ENCODE measurements at places on chromosomes 7 and 10.

- DNase-seq = no peak
Observed at GRCh38 chr10:2543142-2543886, 524.0 kb upstream of the PFKP start.

DNA sequence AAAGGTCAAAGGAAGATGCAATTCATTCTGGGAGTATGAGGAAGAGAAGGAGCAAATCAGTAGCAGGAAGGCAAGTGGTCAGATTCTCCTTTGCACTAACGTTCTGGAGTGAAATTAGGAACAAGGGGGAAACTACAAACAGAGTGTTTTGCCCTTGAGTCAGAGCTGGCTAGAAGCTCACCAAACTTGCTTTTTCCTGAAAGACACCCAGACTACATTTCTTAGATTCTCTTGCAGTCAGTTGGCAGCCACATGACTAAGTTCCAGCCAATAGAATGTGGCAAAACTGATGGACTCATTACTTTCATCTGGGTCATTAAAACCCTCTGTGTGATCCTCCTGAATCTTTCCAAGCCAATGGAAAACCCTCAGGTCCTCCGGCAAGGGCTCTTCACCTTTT is 18.6 kb upstream of the DLX5 start:
- DNase-seq = peak; percentile 49

- DNase-seq = no peak
Observed at GRCh38 chr7:138954545-138955475, 26.4 kb downstream of the KIAA1549 start.

DNA sequence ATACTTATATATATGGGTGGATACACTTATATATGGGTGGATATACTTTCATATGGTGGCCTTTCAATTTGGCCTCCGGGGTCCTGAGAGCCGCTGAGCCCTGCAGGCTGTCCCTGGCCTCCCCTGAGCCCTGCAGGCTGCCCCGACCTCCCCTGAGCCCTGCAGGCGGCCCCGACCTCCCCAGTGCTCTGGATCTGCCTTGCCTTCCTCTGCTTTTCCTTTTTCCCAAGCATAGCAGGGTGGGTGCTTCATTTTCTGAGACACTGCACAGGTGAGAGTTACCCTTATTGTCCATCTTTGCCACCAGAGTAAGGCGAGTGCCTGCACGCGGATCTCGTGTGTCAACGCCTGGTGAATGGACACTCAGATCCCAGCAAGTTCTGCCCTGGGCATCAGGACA is 106.6 kb downstream of the VIPR2 start:
- no peak for DNase-seq

- no peak for DNase-seq
Observed at GRCh38 chr10:126904516-126904817, 761 bp upstream of the DOCK1 start.

- DNase-seq = no peak
Observed at GRCh38 chr10:132162021-132162531, 24.7 kb upstream of the DPYSL4 start.

DNA sequence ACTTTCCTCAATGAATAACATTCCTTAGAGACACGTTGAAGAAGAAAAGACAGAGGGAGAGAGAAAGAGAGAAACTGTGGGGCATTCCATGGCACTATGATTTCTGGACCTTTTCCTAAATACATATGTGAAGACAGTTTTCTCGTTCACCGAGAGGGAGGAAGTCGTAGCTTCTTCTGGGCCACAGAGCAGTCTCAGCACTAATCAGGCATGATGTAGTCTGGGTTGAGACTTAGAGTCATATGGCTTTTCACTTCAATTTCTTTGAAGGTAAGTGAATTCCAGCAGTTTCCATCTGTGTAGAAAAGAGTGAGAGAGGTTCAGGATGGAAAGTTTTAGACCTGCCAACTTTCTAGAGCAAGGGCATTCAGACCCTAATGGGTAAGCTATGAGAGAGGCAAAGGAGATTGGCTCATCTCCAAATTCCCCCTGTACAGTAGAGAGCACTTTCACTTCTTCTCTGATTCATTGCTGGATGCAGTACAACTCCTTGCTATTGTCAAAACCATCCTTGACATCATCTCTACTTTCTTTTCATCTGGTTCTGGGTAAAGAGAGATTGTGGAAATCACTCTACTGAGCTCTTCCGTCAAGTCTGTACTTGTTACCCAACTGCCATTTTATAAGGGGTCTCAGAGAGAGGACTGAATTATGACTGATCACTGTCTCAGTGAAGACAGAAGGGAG is 31.5 kb upstream of the OR9A4 start:
- DNase-seq = no peak

DNA sequence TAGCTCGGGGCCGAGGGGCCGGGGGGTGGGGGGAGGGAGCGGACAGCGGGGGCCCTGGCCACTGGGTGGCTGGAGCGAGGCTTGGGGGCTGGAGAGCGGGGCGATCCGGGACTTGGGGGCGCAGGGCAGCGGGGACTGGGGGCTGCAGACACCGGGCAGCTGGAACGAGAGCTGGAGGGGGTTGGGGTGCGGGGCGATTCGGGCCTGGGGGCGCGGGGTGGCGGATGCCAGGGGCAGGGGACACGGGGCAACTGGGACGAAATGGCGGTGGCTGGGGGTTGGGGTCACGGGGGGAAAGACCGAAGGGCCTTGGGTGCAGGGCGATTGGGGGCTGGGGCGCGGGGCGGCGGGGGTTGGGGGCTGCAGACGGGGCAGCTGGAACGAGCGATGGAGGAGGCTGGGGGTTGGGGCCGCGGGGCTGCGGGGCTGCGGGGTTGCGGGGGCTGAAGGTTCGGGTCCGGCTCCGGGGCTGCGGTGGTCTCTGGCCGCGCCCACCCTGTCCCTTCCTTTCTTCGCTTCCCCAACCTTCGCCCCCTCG is 590 bp downstream of the COL26A1 start:
- DNase-seq = no peak

DNA sequence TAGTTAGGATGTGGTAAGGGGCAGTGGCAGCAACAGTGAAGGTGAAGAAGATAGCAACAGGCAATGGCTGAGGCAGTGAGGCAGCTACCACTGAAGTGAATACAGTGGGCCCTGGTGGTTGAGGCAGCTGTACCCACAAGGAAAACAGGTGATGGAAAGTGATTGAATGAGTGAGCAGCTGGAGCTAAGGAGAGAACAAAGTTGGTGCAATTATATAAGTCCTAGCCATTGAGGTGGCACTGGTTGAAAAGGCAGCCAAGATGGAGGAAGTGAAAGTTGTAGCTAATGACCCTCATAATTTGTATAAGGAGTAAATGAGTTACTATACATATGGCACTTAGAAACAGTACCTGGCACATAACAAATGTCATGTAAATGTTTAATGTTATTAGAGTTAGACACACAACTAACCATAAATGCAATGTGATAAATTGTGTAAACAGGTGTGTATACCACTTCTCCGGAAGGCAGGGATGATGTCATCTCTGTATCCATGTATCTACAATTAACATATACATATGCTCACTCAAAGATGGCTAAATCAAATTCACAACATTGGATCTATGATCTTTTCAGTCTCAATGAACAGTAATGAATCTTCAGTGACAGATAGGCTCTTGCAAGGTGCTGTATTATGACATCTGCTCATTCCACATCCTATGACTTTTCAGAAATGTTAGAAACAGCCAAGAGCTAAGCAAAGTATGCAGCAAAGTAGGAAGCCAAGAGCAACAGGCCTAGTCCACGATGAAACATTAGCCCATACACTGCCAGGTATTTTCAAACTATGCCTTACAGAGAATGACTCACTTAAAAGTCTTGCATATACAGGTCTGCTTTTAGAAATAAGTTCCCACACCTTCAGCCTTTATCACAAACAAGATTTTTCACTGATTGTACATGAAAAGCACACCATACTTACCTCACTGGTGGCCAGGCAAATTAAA is 10.7 kb downstream of the XPNPEP1 start:
- DNase-seq = peak; percentile 91

- no peak for DNase-seq
Observed at GRCh38 chr7:107874111-107874510, 16.9 kb upstream of the DLD start.

DNA sequence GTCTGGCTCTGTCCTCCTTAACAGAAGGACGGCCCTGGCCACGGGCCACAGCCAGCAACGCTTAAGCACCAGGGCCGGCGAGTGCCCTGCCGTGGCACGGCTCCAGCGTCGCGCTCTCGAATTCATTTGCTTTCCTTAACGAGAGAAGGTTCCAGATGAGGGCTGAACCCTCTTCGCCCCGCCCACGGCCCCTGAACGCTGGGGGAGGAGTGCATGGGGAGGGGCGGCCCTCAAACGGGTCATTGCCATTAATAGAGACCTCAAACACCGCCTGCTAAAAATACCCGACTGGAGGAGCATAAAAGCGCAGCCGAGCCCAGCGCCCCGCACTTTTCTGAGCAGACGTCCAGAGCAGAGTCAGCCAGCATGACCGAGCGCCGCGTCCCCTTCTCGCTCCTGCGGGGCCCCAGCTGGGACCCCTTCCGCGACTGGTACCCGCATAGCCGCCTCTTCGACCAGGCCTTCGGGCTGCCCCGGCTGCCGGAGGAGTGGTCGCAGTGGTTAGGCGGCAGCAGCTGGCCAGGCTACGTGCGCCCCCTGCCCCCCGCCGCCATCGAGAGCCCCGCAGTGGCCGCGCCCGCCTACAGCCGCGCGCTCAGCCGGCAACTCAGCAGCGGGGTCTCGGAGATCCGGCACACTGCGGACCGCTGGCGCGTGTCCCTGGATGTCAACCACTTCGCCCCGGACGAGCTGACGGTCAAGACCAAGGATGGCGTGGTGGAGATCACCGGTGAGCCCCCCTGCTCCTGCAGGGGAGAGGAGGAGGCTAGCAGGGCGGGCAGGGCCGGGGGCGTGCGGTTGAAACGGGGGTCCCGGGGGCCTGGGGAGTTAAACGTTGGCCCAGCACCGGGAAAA is at the start of gene HSPB1:
Gene HSPB1, plus strand, starts transcription at position 327 of the 855 bp plus-strand sequence. Its CDS starts 40 bp downstream, at position 367.
- peak; percentile 96 for DNase-seq

DNA sequence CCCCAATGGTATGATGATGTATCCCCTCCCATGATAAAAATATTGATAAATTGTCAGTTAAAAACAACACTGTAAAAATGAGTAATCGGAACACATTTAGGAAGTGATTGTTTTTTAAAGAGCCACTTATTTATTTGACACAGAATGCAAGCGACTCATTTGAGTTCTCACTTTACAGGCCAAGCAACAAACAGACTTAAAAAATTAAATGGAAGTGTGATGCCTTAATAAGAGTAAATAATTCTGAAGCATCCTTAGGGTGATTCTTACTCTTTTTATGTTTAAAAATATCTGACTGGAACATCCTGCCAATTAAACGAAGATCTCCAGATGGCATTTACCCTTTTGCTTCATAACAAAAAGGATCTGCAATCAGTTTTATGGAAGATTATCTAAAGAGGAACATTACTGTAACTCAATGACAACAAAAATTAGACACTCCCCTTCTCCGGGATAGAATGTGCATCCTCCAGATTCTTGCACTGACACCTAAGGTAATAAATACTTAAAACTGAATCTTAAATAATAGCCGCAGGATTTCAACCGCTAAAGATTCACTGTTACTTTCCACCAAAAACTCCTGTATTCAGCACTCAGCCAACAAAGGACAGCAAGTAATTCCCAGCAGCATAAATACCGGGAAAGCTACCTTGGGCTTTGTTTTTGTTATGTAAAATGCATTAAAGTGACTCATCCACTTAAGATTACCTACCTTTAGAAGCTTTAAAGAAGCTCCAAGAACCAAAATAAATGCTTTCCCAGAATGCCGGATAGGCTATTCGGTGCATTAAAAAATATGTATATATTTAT is 1.7 kb downstream of the CACNA2D1 start:
- DNase-seq = peak; percentile 32

DNA sequence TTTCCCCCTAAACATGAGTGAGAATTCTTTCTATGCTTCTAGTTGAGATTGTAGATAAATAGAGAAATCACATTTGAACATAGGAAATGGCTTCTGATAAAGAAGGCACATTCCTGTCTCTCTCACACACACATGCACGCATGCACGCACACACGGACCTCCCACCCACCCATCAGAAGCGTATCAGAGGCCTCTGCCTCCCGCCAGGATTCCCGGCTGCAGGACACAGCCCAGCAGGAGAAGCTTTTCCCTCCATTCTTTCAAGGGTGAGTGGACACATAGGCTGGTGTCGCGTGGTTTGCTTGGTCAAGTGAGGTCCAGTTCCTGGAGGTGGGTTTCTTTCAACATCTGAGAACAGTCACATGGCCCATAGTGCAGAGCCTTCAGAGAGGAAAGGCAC is 34.2 kb downstream of the KLF6 start:
- DNase-seq = no peak

DNA sequence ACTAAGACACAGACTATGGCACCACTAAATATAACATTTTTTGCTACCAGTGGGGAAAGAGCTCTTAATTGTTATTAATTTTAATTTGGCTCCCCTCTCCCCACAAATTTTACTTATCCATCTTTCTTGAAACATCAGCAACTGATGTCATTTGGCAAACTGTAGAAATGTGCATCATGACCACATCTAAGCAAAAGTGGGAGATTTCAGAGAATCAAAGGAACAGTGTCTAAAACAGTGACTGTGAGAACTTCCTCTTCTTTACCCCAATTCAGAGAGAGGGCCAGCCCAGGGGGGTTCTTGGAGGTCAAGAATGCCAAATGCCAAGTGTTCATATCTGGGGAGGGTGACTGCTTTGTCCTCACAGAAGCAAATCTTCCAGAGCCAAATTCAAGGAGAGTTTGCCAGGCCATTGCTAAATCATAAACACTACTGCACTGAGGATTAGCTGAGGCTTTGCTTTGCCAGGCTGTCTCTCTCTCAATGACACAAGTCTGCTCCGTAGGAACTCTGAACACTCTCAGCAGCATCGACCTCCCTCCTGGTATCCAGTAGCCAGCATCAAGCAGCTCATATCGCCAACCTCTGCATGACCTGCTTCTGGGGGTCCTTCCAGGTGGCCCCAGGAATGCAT is 65.6 kb downstream of the ITIH5 start:
- no peak for DNase-seq

- no peak for DNase-seq
Observed at GRCh38 chr7:24422441-24423010, 138.5 kb downstream of the NPY start.

DNA sequence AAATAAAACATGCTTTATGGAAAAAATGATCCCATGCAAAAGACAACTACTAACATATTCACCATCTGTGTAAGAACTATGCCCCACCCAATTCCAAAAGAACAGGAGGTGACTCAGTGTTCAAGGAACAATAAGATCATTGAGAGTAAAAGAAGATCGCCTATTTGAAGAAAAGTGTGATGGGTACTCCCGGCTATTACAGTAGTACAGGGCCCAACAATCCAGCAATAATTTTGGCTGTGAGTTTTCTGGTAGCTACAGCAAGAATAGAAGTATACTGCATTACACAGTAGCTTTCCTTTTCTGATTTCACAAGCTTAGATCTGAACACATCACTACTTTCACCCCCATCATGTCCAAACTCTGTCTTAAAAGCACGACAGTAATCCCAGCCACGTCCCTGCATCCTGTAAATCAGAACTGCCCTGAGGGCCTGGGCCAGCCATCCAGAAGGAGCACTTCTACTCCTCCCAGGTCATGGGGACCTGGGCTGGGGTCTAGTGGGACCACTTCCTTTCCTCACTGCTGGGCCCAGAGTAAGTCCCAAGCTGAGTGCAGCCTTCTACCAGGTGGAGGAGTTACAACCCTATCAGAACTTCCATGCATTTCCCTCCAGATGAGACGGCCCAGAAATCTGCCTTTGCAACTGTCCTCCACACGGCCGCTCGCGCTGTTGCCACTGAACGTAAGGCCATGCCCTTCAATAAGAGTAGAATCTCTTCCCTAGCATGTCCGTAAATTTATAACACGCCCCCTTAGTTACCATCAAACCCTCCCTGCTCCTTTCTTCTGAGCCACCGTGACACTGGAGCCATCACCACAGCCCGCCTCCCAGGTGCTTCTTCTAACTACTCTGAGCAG is 7.9 kb downstream of the ESYT2 start:
- DNase-seq = peak; percentile 81

GRCh38 chr7:95470452-95470851 is 15.3 kb upstream of the ASB4 start:
- peak; percentile 72 for DNase-seq

GRCh38 chr10:96878057-96878456 is 46.0 kb downstream of the LCOR start:
- DNase-seq = peak; percentile 21

All from epithelial cell of esophagus (primary cell).